EL (cell line): ENCODE measurements at places on chromosomes 7 and 10.

- DNase-seq = no peak
Measured at GRCh38 chr7:140624392-140625191, 16.0 kb downstream of the DENND2A start.

- DNase-seq = no peak
Measured at GRCh38 chr7:16822029-16822428, 17.2 kb upstream of the AGR2 start.

DNA sequence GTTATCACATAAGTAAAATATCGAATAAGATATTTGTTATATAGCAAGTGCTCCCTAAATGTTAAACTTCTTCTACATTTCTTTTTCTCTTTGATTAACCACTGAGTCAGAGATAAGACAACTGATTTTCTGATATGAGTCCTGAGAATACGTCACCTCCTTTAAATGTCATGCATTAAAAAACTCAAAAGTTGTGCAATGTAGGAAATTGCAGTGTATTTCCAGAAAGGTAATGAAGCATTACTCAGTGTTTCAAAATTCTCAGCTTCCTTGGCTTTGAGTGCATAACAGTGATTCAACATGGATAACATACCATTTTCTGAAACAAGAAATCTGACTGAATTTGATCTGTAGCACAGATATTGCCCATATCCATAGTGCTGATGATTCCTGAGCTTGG lies 155.8 kb downstream of the BMPER start:
- peak; percentile 88 for DNase-seq

DNA sequence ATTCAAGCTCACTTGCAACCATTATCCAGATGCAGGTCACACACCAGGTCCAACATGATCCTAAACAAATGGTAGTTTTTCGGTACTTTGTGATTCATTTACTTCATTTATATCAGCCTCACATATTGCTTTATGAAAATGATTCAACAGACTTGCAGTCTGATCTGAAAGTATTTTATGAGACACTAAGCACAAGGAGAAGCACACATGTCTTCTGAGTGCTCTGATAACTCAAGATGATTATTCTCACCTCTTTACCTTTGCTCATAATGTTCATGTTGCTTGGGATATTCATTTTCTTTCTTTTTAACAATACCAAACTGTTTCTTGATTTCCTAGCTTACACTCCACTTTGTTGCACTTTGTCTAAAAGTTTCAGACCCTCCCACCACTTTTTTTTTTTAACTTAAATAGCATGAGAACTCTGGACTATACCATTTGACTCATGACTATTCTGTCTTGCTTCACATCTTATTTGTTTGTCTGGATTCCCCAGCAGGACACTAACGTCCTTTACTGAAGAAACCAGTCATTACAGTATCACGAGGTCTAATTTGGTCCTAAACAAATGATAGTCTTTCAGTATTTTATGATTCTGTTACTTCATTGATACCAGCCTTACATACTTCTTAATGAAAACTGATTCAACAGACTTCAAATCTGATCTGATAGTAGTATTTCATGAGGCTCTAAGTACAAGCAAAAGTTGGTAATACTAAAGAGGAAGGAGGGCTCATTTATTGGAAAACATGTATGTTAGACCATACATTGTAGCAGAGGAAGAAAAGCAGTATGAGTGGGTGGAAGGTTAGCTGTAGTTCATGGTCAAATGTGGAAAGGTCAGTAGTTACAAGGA lies 171.8 kb upstream of the AHR start:
- DNase-seq = no peak

DNA sequence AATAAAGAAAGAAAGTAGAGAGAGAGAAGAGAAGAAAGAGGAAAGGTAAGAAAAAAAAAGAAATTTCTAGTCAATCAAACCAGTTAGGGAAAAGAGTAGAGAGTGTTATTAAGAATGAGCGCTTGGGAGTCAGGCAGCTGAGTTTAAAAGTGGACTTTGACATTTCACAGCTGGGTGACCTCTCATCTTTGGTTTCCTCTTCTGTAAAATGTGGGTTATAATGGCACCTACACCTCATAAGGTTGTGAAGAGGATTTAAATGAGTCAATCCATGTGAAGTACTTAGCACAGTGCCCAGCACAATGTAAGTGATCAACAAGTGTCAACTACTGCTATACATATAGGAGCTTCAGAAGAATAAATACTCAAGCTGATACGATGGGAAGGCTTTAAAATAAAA lies 12.2 kb downstream of the HOXA1 start:
- DNase-seq = no peak
